ENCODE measurements at places on chromosomes 4 and X. TPM values are rescaled to one million over a fixed set of nuclear protein-coding genes. Genes with fewer than 3 reads are reported as not detected.

The SH3RF1 gene
- total RNA-seq = 67.0 TPM

The GPR78 gene
- total RNA-seq = 1.3 TPM

The TMPRSS11D gene
- not detected for total RNA-seq

The GPR119 gene
- not detected for total RNA-seq

The AVPR2 gene
- total RNA-seq = not detected

The CPZ gene
- total RNA-seq = 1.6 TPM

The GLUD2 gene
- 1.7 TPM for total RNA-seq

The TMEM154 gene
- total RNA-seq = 13.3 TPM

The TASL gene
- total RNA-seq = not detected

The SPANXA1 gene
- total RNA-seq = not detected

The VGLL1 gene
- total RNA-seq = not detected

The BTC gene
- total RNA-seq = not detected

The BEX2 gene
- total RNA-seq = 2.6 TPM

The HERC6 gene
- 7.9 TPM for total RNA-seq

The SOWAHB gene
- total RNA-seq = not detected

The CXCL8 gene
- total RNA-seq = 429 TPM

The HTT-AS gene
- total RNA-seq = not detected

The GLOD5 gene
- total RNA-seq = not detected

The ASMT gene
- total RNA-seq = 0.57 TPM

The CLNK gene
- not detected for total RNA-seq

The DSPP gene
- not detected for total RNA-seq

The MAGEA1 gene
- total RNA-seq = not detected

The PCYT1B gene
- total RNA-seq = under 0.01 TPM

The RPGR gene
- total RNA-seq = 11.3 TPM

The IL1RAPL1 gene
- total RNA-seq = 0.88 TPM

The CT55 gene
- total RNA-seq = not detected

The TSPAN7 gene
- total RNA-seq = not detected

The VCX3A gene
- total RNA-seq = not detected

The MAOB gene
- total RNA-seq = under 0.01 TPM

The HSFX2 gene
- 0.14 TPM for total RNA-seq

The SMR3A gene
- total RNA-seq = not detected

The PPBP gene
- total RNA-seq = not detected

The ARMCX4 gene
- 2.2 TPM for total RNA-seq

The ARHGAP10 gene
- total RNA-seq = 59.3 TPM

The HOPX gene
- 1.7 TPM for total RNA-seq

The REELD1 gene
- total RNA-seq = not detected

The NDST3 gene
- 0.29 TPM for total RNA-seq

The ARHGAP24 gene
- total RNA-seq = 78.0 TPM

The SPANXB1 gene
- total RNA-seq = not detected

The EPHA5 gene
- total RNA-seq = 3.7 TPM
